ENCODE measurements at places on chromosomes 3 and 15. TPM values are rescaled to one million over a fixed set of nuclear protein-coding genes. Genes with fewer than 3 reads are reported as not detected.

The MME gene
- total RNA-seq = 6.2 TPM

The PAQR9 gene
- total RNA-seq = not detected

The ADAMTSL3 gene
- total RNA-seq = 4.9 TPM

The NPAP1 gene
- not detected for total RNA-seq

The CLDN18 gene
- not detected for total RNA-seq

The NPTN gene
- 102 TPM for total RNA-seq

The ZNF660 gene
- total RNA-seq = 0.63 TPM

The CMC1 gene
- total RNA-seq = 5.0 TPM

The SLC2A2 gene
- not detected for total RNA-seq

The COL6A5 gene
- not detected for total RNA-seq

The MCTP2 gene
- total RNA-seq = 0.47 TPM

The FEZF2 gene
- not detected for total RNA-seq

The RARB gene
- 51.6 TPM for total RNA-seq

The TBC1D21 gene
- total RNA-seq = not detected

The CFAP100 gene
- not detected for total RNA-seq

The GJD2 gene
- total RNA-seq = not detected

The GATM gene
- total RNA-seq = 0.28 TPM

The GRM2 gene
- 0.09 TPM for total RNA-seq

The SLC24A1 gene
- total RNA-seq = 2.7 TPM

The MAP3K13 gene
- total RNA-seq = 9.7 TPM

The HGD gene
- not detected for total RNA-seq

The GORASP1 gene
- 27.5 TPM for total RNA-seq

The GOLGA6A gene
- not detected for total RNA-seq

The SLC27A2 gene
- total RNA-seq = not detected

The MEX3B gene
- total RNA-seq = 12.4 TPM

The SLC28A2 gene
- not detected for total RNA-seq

The SPTBN5 gene
- 10.5 TPM for total RNA-seq

The ACSBG1 gene
- not detected for total RNA-seq

The GPR156 gene
- total RNA-seq = 0.09 TPM

The EPHA3 gene
- total RNA-seq = 1.7 TPM

The TMEM158 gene
- 5.6 TPM for total RNA-seq

The CNTN3 gene
- total RNA-seq = 0.38 TPM

The GOLGA6L10 gene
- total RNA-seq = 0.94 TPM

The SLC22A13 gene
- total RNA-seq = 0.09 TPM

The SH2D7 gene
- not detected for total RNA-seq

The HCLS1 gene
- total RNA-seq = 65.9 TPM

The CCDC9B gene
- total RNA-seq = 75.5 TPM

The FBXO45 gene
- total RNA-seq = 14.0 TPM

The SKOR1 gene
- 0.09 TPM for total RNA-seq

The TEX55 gene
- total RNA-seq = not detected

The KLHL40 gene
- total RNA-seq = not detected
